GM04503 (cell line): ENCODE measurements at places on chromosomes 11 and 22.

- no peak for DNase-seq
Observed at GRCh38 chr22:36154423-36154945, 6.1 kb downstream of the APOL3 start.

DNA sequence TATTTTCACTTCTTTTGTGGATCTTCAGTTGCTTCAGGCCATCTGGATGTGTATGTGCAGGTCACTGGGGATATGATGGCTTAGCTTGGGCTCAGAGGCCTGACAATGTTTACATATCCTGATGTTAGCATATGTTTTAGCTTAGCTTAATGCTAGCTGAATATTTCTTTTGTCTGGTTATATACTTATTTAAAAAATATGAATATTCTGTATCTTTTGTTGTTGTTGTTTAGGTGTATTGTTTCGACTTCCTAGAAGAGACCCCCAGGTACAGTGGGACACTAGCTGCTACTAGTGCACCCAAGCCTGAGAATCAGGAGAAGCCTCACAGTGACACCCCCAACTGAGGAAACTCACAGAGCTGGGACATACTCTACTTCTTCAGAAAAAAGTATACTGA lies at the start of gene KDM4E:
TSS of gene KDM4E (plus strand) at position 301 of the 400 bp plus-strand sequence. CDS start 300 bp downstream, outside the sequence.
- DNase-seq = no peak

DNA sequence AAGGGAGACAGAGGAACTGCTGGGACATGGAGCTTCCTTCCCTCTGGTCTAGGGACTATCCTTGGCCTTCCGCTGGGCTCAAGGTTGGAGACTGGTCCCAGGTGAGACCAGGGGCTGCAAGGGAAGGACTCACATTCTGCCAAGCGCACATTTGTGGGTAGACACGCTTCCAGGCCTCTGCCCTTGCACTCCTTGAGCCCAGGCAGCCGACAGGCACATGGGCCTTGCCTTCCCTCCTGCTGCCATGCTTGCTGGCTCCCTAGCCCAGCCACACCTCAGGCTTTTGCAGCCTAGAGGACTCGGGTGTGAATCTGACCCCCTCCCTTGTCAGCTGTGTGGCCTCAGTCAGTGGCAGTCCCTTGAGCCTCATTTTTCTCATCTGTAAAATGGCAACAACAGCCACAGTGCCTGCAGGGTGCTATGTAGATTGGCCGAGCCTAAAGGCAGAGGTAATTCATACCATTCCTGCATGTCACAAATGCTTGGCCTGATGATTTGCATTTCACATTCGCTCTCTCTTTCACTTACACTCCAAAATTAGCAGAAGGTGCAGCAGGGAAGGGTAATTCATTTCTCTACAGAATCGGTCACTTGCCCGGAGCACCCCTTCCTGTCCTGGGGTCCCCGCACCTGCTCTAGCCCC lies 57.6 kb upstream of the NECTIN1 start:
- no peak for DNase-seq

- no peak for DNase-seq
Observed at GRCh38 chr22:48071828-48072227, 1309.4 kb downstream of the TBC1D22A start.
